Psoas muscle (tissue), 8 donors: ENCODE measurements at places on chromosomes 12 and 14. TPM values are rescaled to one million over a fixed set of nuclear protein-coding genes. Genes with fewer than 3 reads are reported as not detected.

DNA sequence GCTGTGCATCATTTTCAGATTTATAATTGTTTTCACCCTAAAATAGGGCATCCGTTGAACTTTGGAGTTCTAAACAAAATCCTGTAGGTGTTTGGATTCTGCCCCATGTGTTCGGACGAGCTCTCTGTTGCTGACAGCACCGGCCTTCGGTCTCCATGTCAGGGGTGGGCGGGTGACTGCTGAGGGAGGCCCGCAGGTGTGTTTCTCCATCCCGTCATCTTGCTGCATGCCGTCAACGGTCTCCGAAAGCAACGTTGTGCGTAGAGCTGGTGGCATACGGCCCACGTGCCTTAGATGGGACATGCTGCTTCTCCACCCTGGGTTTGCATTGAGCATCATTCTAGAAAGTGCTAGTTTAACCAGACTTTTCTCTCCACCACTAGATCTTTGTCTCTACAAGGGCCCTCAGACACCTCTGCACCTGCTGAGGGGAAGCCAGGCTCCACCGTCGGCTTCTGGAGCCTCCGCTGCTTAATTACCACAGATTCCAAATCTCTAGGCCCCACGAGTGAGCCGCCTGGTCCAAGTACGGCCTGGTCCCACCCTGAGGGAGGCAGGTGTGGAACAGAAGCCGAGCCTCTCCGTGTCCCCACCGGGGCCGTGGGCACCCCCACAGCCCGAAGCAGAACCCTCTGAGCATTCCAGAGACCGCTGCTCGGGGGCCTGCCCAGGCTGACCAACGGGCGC lies 15.7 kb upstream of the AMN start:
- DNase-seq: no peak

The TEX52 gene
- not detected for total RNA-seq

The TSHR gene
- total RNA-seq: not detected

DNA sequence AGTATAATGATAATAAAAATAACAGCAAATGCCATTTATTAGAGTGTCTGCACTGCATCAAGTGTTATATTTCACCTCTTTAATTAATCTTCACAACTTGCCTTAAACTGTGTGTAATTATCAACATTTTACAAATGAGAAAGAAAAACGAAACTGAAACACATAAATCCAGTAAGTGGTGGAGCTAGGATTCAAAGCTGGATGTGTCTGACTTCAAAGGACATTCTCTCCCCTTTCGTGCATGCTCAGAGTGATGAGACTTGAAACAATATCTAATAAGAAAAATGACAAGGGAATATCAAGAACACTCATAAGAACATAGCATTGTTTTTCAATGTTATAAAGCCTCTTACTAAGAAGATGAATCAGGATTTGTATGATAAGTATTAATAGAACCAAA lies 78.8 kb downstream of the DUSP6 start:
- DNase-seq: no peak

DNA sequence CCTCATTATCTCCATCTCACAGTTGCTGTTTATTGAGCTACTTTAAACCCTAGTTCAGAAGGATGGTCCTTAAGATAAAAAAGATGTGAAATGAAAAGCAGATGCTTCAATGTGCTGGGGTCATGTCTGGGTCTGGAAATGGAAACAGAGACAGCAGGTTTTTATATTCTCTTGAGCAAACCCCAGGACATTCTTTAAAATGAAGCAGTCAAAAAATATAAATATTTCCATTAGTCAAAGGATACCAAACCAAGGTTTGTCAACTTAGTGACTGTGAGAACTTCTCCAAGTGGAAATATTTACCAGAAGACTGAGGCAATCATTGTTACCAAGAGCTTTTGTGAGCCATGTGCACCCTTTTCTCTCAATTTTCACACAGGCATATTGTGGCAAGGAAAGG lies 102.5 kb upstream of the DIO2 start:
- no peak for DNase-seq

DNA sequence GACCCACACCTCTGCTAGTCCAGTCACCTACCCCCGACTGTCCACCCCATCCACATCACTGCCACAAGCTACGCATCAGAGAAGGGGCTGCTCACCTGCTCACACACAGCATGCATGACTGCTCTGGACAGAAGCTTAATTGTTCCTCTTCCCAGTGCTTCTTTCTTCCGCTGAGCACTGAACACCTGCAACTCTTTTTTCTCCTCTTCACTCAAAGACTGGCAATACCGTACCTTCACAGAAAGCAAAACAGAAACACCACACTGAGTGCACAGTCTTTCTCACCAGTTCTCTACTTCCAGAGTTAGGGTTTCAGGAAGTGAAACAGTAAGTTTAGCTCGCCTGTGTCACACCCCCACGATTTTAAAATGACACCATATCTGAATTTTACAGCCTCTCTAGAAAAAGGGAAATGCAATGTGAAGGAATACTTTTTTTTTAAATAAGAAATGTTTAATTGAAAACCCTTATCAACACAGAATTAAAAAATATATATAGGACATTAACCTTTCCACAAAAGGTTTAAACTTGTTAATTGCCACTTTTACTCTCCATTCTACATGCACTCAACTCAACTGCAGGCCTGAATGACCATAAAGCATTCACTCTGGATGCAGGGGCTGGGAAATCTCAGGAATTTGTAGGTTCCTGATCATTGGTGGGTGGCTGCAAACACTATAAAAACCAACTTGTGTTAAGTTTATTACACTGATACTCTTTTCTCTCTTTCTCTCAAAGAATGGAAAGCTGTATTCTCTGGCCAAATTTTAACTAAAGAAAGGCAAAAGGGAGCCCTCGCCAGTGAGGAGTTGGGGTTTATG lies 120.0 kb downstream of the PRICKLE1 start:
- no peak for DNase-seq

GRCh38 chr12:109613649-109614455 lies 40.3 kb downstream of the MVK start:
- DNase-seq: no peak

DNA sequence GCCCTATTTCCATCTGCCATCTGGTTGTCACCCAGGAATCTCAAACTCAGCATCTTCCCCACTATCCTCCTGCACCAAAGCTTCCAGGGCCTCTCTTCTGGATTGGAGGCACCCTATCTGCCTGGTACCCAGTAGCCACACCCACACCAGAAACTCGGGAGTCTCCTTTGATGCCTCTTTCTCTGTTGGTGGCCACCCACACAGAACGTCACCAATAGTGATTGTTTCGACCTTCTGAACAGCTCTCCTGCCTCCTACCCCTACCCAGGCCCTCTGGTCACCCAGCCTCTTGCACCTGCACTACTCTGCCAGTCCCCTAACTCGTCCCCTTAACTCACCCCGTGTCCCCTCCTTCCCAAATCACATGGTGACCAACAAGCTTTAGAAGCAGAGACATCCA lies 95.0 kb downstream of the IRF2BPL start:
- no peak for DNase-seq

- DNase-seq: no peak
Measured at GRCh38 chr12:120126635-120127005, 10.1 kb upstream of the RAB35 start.

GRCh38 chr14:69354383-69355153 lies 43.5 kb downstream of the ERH start:
- DNase-seq: no peak

The DRAM1 gene
- total RNA-seq: 5.0 TPM

GRCh38 chr14:105060751-105061427 lies 4.3 kb downstream of the GPR132 start:
- peak; percentile 47 for DNase-seq

GRCh38 chr12:103930787-103931735 lies 851 bp downstream of the HSP90B1 start:
- DNase-seq: peak; percentile 35

The PTPRQ gene
- total RNA-seq: 1.3 TPM

The SYNDIG1L gene
- not detected for total RNA-seq

DNA sequence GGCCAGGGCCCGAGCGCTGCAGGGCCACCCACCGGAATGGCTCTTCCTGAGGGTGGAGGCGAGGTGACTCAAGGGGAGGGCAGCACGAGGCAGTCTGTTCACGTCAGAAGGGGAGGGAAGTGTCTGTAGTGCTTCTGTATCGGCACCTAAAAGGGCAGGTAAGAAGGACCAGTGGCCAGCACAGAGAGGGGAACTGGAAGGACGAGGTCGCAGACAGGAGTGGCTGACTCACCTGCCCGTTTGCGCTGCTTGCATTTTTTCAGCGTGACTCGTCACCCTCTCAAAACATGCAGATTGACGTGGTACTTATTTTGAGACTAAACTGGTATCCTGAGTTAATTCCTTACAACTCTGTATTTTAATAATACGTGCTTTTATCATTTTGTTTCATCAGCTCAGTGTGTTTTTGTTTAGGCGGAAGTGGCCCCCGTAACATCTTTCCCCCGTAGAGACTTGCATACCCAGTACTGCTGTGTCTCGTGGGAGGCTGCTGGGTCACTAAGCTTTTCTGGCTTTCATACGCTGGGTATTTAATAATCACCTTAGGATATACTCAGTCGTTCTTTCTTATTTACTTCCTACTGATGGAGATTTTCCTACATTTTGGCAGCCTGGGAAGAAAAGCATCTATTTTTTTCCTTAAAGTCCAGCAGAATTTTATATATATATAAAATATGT lies 26.4 kb downstream of the SFSWAP start:
- DNase-seq: no peak

The HOXC4 gene
- total RNA-seq: 4.7 TPM

DNA sequence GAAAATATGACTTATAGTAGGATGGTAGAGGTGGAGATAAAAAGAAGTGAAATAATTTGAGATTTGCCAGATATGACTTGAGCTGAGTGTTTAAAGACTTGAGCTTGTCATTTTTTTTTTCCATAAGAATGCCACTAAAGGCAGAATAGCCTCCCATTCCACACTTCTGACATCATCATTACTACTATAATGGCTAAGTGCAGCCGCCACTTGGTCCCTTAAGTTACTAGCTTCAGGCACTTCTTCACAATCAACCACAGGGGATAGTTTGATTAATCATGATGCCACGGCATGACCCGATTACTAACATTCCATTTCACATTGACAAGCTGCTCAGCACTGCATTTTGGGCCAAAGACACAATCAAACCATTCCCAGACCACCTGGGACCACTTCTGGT lies 127.9 kb downstream of the EFCAB11 start:
- DNase-seq: no peak

DNA sequence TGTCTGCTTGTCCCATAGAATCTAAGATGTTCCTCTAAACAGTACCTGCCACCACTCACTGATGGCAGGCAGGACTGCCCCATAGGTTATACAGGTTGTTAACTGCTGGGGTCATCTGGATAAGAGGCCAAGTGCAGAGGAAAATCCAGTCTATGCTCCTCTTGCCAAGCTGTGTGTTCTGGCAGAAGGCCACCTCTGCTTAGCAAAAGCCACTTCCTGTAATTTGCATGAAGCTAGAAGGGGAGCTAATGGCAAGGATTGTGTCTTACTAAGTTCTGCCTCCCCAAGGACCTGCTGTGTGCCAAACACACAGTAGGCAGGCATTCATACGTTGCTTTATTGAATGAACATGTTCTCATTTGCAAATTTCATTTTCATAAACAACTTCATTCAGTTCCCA lies 445.4 kb downstream of the BCL11B start:
- DNase-seq: no peak
